ENCODE measurements at places on chromosomes 3 and 15.

GRCh38 chr3:32147933-32148332, 41.5 kb downstream of the GPD1L start:
- DNase-seq = no peak

GRCh38 chr3:13110678-13111116, 37.5 kb upstream of the IQSEC1 start:
- DNase-seq = no peak

DNA sequence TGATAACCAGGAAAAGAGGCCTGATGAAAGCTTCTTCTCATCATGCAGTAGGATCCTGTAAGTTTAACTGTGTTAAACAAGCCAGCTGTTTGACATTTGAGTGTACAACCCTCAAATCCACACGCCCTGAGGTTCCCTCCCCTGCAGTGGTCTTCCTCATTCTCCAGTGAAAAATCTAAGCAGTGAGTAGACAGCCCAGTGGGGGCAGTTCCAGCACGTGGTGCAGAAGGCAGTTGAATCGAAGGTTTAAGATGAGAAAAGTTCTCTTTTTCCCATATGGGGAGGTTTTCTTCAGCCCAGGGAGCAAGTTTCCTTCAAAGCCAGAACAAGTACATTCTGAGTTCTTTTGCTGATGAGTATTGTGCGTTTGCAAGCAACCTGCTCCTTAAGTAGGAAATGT, 174.5 kb downstream of the NR2F2 start:
- no peak for DNase-seq

DNA sequence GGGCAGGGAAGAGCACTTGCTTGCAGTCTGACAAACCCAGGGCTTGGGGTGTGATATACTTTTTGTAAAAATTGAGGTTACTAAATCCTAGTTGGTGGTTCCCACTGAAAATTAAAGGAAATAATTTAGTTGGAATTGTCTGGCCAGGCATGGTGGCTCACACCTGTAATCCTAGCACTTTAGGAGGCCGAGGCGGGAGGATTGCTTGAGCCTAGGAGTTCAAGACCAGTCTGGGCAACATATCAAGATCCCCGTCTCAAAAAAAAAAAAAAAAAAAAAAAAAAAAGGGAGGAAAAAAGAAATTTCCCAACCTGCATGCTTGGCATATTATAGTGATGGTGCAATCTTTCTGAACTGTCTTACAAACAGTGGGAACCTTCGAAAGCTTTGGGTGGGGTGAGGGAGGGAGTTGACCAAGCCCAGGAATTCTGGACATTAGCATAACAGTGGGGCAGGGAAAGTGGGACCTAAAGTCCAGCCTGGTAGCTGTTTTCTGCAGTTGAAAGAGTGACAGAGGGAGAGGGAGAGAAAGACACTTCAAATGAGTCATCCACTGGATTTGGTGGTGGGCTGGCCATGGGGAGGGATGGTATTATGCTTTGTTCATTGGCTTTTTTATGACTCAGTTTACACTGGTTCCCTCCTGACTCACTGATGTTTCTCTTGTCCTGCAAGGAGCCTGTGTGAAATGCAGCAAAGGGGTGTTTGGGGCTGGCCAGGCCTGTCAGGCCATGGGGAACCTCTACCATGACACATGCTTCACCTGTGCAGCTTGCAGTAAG, 41.1 kb downstream of the LIMD1 start:
- no peak for DNase-seq

DNA sequence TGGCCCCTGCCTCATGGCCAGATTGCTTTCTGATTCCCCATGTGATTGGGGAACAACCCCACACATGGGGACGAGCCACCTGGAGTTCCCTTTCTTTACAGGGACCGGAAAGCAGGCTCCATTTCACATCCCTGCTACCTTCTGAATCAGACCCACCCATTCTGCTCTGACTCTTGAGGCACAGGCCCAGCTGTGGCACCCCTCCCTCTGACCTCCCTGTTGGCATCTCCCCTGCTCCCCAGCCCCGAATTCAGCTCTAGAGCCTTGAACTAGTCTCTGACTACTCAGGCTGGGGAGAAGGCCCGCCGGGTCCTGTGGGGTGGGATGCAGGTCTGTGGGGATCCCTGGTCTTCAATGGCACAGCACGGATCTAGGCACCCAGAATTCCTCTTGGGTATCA, 12.1 kb downstream of the FAM3D start:
- no peak for DNase-seq

GRCh38 chr15:87686339-87686738, 570.2 kb downstream of the NTRK3 start:
- no peak for DNase-seq

GRCh38 chr3:12073106-12073505, 68.9 kb downstream of the SYN2 start:
- no peak for DNase-seq

GRCh38 chr3:17759901-17760300, 17.5 kb upstream of the TBC1D5 start:
- DNase-seq = no peak

DNA sequence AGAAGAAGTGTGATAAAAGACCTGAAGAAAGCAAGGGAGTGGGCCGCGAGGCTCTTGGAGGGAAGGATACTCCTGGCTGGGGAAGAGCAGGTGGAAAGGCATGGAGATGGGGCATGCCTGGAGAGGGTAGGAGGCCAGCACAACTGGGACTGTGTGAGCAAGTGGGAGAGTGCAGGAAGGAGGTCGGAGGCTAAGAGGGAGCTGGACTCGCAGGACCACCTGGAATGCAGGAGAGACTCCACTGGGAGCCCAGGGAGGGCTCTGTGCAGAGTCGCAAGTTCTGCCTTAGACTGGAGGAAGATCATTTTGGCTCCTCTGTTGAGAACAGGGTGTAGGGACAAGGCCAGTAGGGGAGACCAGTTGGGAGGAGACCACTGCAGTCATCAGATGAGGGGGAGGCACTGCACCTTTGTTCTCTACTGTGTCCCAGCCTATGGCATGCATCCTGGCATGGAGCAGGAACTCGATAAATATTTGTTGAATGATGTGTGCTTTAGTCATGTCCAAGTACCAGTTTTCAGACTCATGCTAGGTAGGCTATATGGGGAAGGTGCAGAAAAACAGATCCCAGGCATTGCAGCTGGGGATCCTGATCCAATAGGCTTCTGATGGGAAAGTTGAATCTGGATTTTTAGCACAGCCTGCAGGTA, 13.7 kb downstream of the FAM107A start:
- no peak for DNase-seq

Measured in SK-N-MC (cell line).